Tongue (tissue), 3 donors: ENCODE measurements at places on chromosomes 7 and 10. TPM values are rescaled to one million over a fixed set of nuclear protein-coding genes. Genes with fewer than 3 reads are reported as not detected.

- DNase-seq, result peak; percentile 60
Observed at GRCh38 chr7:46557295-46557711, 636.2 kb upstream of the IGFBP3 start.

GRCh38 chr10:88221010-88221973, 357.9 kb downstream of the PTEN start:
- DNase-seq, result no peak

DNA sequence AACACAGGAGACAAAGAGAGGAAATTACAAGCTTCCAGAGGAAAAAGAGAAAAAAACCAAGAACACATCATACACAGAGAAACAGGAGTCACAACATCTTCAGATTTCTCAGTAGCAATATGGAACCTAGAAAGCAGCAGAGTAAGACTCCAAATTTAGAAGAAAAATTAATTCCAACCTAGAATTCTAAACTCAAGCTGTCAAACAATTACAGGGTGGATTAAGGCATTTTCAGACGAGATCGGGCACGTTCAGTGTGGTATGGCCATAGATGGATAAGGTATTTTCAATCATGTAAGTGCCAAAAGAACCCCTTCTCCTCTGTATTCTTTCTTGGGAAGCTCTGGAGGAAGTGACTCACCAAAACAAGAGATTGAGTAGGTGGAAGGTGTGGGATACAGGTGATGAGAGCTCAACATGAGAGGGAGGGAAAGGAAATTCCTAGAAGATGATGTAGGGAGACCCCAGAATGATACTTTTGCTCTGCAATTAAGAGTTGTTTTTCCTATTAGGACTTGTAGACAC, 51.6 kb downstream of the FAM204A start:
- DNase-seq, result no peak

Gene ZPBP
- not detected for total RNA-seq

DNA sequence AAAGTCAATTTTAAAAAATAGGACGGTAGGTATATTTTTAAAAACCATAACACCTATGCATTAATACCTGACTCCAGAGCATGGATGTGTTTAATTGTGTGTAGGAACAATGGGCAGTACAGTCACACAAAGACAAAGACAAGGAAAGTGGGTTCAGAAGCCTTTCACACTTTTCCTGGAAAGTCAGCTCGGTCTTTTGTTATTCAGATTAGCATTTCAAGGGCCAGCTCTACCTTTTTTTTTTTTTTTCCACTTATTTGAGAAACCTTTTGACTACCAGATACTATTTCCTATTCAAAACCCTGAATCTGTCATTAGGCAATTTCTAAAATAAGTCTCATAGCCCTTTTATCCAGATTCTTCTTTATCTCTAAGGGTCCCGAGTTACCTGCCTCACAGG, 401.9 kb downstream of the PARD3 start:
- no peak for DNase-seq

DNA sequence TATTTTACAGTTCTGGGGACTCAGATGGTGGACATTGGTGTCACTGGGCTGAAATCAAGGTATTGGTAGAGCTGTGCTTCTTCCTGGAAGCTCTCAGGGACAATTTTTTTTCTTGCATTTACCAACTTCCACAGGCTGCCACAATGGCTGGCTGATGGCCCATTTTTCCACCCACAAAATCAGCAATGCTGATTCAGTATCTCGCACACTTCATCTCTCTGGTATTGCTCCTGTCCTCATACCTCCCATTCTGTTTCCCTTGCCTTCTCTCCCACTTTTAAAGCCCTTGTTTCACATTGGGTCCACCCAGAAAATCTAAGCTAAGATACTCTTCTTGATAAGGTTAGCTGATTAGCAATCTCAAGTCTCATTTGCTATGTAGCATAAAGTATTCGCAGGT, 530.9 kb upstream of the POM121L12 start:
- no peak for DNase-seq

DNA sequence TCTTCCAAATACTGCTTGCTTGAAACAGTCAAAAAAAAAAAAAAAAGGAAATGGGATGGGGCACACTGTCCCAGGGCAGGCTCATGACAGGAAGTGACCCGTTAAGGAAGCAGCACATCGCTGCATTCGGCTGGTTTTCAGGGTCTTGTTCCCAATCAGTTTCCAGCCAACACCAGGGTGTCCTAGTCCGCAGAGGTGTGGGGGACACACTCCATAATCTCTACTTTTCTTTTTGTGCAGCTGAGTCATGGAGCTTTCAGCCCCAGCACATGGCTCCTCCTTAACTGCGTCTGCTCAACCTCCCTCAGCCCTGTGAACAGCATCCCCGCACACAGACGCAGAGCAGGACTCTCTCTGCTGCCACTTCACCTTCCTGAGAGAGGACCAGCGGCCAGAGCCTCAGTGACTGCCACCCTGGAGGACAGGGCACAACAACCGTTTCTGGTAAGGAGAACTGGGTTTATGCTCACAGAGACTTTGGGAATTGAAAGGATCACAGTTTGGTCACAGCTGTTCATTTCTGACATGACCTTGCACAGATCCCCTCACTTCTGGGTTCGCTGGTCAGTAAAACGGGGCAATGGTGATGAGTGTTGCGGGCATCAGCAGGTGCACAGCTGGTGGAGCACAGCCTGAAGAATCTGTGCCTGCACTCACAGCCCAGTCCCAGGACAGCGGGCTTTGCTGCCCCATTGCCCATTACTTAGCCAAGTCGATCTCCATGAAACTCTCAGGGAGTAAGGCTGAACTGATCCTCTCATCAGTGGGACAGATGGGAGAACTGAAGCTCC, at the start of gene GIMAP5:
Gene GIMAP5, plus strand, starts transcription at position 154 of the 791 bp plus-strand sequence. CDS start 3,467 bp downstream, outside the sequence.
- DNase-seq, result no peak

Gene OR2A42
- not detected for total RNA-seq

Gene ZNF804B
- not detected for total RNA-seq

DNA sequence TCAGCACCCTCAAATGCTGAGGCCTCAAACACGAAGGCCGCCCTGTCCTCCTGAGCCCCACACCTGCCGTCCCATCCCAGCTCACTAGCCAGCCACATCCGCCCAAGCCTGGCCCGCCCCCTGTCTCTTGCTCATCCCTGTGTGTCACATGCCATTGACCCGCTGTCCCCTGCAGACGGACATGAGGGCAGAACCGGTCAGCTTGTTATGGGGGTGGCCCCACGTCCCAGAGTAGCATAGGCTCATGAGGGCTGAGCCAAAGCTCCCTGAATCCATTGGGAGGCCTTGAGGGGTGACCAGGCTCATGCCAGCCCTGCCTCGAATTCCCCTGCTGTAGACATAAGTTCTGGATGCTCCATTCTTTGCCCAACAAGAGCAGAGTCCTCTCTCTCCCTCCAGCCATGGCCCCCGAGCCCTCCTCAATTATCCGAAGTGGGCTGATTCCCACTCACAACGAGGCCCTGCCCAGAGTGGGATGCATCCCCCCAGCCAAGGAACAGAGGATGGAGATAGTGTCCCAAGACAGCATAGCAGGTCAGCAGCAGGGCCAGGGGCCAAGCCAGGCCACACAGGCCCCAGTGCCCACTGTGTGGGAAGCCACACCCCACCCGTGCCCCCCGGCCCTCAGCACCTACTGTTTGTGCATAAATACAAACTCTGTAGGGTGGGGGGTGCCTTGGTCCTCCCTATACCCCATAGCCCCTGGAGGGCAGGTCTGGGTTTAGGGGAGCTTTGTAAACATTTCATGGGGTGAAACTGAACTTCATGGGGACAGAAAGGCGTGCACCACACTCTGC, 42.1 kb downstream of the EBF3 start:
- no peak for DNase-seq

DNA sequence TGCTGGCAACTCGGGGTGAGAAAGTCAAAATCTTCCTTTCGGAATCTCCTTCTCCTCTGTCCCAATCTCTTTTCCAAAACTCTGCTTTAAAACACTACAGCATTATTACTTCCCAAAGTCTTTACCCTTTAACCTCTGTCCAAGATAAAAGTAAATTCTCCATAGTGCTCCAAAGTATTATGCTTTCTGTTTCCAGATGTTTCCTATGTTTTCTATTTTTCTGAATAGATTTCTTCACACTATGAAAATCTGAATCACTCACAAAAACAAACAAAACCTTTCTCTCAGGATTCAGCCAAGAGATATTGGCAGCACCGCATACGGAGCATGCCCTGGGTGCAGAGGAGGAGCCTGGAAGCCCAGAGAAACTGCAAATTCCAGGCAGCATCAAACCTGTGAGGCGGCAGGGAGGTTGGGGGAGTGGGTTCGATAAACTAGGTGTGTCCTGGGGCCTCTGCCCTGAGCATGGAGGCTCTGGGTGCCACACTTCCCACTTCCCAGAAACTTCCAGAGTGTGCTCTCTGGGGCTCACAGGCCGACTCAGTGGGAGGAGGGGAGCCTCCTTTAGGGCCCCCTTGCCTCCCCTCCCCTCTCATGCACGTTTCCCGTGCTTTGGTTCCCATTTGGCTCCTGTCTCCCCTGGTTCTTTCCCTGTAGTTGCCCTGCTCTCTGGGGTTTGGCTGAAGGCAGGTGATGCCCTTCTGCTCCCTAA, 35.6 kb downstream of the VIPR2 start:
- DNase-seq, result peak; percentile 35

DNA sequence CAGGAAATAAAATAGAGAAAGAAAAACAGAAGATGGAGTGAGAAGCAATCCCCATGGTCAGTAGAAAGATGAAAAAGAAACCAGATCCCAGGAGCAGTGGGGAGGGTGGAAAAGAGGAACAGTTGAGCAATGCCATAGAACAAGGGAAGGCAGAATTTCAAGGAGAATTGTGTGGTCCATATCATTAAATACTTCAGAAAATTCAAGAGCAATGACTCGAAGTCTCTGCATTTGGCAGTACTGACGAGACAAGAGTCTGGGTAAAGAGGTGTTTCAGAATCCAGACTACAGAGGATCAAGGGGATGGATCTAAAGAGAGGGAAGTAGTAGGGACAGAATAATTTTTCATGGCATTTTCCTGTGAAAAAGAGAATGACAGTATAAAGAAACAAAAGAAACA, 512.6 kb downstream of the PHTF2 start:
- no peak for DNase-seq

Gene BICC1
- 32.5 TPM for total RNA-seq

Gene TAS2R5
- total RNA-seq, result 4.5 TPM

- no peak for DNase-seq
Observed at GRCh38 chr7:69109246-69109645, 489.0 kb upstream of the AUTS2 start.

Gene GIMAP8
- total RNA-seq, result 12.2 TPM

GRCh38 chr7:92808006-92808405, 28.4 kb downstream of the CDK6 start:
- DNase-seq, result no peak

Gene C10orf120
- total RNA-seq, result not detected

Gene CPN1
- not detected for total RNA-seq

DNA sequence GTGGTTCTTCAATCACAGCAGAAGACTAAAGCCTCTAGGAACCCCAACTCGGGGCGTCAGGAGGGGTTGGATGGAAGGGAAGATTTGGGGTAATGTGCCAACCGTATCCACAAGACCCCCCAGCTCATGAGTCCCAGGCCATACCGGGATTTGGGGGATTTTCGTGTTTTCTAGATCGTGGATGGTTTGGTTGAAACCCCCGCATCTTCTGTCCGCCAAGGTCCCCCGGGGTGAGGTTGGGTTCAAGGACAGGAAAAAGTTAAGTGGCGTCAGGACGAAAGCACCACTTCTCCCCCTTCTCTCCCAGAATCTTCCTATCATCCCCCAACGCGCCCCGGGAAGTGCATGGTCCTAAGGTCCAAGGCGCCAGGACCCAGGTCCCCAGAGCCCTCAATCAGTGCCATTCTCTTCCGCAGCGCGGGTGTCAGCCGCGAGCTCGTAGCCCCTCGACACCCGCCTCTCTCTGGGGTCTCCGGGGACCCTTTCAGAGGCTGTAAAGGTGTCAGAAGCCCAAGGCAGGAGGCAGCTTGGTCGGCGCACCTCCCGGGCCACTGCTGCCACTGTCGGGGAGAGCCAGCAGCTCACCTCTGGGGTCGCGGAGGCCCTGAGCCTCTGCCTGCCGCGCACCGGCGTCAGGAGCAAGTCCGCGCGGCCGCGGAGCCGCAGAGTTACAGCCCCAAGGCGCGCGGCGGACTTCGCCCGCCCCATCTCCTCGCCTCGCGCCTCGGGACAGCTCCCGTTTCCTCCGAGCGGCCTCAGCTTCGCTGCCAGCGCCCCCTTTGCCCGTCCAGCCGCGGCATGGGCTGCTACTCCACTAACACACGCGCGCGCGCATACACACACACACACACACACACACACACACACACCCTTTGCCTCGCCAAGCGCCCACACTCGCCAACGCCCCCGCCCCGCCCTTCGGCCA, 1.5 kb downstream of the MKX start:
- peak; percentile 55 for DNase-seq

GRCh38 chr10:42933448-42934340, 143.2 kb upstream of the RET start:
- DNase-seq, result peak; percentile 90

Gene SLC18A3
- 0.31 TPM for total RNA-seq

Gene PVRIG
- total RNA-seq, result not detected

GRCh38 chr7:2641406-2642393, 9.9 kb downstream of the TTYH3 start:
- DNase-seq, result peak; percentile 97

Gene PTPRE
- total RNA-seq, result 20.9 TPM

Gene ARHGAP12
- total RNA-seq, result 62.6 TPM

DNA sequence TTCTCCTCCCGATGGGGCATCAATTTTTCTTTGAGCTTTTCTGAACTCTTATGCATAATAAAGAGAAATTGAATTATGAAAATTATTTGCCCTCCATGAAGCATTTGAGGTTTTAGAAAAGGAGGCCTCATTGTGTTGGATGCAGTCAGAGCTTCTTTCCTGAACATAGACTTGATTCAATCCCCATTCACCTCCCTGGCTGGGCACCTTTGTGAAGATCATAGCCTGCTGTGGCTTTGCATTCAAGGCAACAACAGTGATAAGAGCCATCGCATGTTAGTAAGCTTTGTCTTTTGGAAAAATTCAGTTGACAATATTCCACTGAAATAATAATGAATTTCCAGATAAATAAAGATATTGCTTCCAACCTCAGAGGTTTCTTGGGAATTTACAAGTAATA, 87.1 kb downstream of the TRIL start:
- DNase-seq, result no peak
